GM04503 (cell line): ENCODE measurements at places on chromosomes 11 and 22.

- no peak for DNase-seq
Measured at GRCh38 chr22:24043958-24044357, 32.9 kb downstream of the CABIN1 start.

DNA sequence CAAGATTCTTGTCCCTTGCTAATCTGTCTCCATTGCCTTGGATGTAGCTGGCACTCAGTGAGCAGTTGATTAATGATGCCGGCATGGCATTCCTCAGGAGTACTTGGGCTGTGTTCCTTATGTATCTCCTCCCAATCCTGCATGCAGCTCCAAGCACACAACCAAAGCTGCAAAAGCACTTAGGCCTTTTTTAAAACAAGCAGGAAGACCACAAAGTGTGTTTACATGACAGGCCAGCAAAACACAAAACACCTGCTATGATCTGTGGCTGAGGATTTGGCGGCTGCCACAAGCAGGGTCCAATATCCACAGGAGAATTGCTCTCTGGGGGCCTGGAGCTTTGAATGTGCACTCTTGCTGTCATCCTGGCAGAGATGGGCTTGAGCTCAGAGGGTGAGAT, 8.9 kb downstream of the ABTB2 start:
- DNase-seq, result no peak

- DNase-seq, result no peak
Measured at GRCh38 chr22:42320443-42321416, 50.3 kb upstream of the TCF20 start.

GRCh38 chr11:123052901-123053721, 8.8 kb downstream of the HSPA8 start:
- no peak for DNase-seq

DNA sequence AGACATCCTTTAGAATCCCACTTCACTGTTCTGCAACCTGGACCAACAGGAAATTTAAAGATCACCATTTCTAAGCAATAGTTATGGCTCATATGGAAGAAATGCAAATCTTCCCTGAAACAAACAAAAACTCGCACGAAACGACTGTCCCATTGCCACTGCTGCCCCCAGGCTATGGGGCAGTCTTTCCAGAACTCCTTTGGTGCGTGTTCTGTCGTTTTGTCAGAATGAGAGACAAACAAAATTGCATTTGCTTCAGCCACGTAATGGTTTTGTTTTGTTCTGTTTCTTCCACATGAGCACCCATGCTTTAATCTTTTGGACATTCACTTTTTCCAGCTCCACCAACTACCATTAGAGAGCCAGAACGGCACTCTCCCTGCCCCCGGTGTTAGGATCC, 10.8 kb upstream of the FBLN1 start:
- no peak for DNase-seq

DNA sequence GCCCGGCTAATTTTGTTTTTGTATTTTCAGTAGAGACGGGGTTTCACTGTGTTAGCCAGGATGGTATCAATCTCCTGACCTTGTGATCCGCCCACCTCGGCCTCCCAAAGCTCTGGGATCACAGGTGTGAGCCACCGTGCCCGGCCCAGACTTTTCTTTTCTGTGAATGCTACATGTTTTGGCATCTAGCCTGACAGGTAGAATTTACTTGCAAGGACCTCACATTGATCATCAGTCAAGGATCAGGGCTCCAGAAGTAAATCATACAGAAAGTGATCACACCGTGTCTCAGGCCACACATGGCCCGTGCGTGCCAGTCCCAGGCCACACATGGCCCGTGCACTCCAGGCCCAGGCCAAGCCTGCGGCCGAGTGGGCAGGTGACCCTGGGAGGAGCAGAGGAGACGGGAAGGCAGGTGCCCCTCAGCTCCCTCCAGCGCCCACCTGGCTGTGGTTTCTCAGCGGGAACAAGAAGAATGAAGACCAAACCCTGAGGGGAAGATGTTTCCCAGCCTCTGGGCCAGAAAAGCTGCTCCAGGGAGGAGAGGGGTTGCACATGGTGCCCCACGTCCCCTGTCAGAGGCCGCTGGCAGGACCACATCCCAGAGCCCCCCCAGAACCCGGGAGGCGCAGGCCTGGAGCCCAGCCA, 76.2 kb downstream of the BRD1 start:
- DNase-seq, result no peak

DNA sequence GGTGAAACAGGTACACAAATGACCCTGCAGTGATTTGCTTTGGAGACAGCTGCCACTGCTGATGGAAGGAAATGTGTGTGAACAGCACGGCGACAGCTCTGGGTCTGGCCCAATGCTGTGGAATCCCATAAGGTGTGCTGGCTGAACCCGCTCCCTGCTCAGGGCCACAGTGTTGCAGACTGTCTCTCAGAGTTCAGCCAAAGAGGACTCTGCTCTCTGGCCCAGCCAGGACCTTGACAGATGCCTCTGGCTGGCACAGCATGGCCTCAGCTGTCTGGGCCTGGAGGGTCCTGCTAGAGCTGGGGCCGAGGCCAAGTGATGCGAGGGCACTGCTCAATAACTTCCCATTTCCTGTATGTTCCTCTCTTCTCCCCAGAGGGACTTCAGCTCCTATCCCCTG, 5.3 kb upstream of the ABCC8 start:
- DNase-seq, result no peak

GRCh38 chr11:117239295-117239694, 6.8 kb downstream of the RNF214 start:
- peak; percentile 97 for DNase-seq

DNA sequence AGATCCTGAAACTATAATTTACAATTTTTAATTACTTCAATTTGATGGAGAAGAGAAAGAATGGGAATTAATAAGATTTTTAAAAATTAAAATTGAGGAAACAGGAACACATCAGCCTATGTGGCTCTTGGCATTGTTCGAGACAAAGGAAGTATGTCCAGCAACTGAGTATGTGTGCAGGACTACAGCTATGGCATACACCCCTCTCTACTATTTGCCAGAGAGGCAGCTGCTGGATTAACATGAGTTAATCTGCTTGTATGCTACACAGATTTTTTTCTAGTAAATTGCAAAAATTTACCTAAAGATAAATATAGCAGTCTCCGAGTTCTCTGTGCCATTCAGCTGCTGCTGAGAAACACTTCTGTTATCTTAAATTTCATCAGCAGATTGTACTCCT, 70.6 kb downstream of the PHF21A start:
- no peak for DNase-seq

GRCh38 chr11:59365232-59366018, 6.7 kb downstream of the OR5AN1 start:
- no peak for DNase-seq

DNA sequence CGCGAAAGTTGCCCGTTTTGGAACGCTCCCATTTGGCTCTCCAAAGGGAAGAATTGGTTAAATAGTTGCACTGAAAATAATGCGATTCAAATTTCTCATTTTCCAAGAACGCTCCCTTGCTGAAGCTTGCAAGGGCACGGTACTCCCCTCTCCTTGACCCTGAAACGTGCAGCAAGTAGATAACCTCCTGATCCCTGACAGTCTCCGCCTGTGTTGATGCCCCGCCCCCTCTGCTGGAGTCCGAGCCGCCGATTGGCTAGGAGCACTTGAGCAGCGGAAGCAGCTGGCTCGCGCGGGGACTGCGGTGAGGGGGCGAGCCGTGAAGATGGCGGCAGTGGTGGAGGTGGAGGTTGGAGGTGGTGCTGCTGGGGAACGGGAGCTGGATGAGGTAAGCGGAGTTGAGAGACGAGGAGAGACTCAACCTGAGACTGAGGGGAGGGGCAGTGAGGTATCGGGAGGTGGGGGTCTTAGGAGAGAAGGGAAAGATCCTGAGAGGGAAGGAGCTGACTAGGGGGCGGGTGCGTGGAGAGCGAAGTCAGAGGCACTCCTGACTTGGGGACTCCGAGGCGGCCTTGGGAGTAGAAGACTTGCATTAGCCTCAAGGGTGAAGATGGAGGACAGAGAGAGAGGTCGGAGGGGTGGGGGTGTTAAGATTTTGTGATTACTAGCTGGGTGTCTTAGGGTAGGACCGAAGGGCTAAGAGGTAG, at the start of gene RNF121:
TSS of gene RNF121 (plus strand) at position 310 of the 707 bp plus-strand sequence. CDS start at position 326, 16 bp downstream.
- DNase-seq, result peak; percentile 87

GRCh38 chr22:16847271-16847670, 22.1 kb upstream of the XKR3 start:
- DNase-seq, result no peak

DNA sequence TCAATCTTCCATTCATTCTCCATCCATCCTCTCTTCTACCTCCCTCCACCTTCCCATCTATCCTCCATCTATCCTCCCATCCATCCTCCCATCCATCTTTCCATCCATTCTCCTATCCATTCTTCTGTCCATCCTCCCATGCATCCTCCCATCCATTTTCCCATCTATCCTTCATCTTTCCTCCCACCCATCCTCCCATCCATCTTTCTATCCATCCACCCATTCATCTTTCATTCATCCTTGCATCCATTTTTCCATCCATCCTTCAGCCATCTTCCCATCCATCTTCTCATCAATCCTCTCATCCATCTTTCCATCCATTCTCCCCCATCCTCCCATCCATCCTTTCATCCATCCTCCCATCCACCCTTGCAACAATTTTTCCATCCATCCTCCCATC, 27.5 kb downstream of the IGLL1 start:
- no peak for DNase-seq

GRCh38 chr11:127628458-127628785, 627.9 kb upstream of the KIRREL3 start:
- no peak for DNase-seq

GRCh38 chr11:67277231-67277961, 11.1 kb downstream of the GRK2 start:
- no peak for DNase-seq

GRCh38 chr22:50314455-50315288, 7.2 kb upstream of the PLXNB2 start:
- DNase-seq, result no peak

DNA sequence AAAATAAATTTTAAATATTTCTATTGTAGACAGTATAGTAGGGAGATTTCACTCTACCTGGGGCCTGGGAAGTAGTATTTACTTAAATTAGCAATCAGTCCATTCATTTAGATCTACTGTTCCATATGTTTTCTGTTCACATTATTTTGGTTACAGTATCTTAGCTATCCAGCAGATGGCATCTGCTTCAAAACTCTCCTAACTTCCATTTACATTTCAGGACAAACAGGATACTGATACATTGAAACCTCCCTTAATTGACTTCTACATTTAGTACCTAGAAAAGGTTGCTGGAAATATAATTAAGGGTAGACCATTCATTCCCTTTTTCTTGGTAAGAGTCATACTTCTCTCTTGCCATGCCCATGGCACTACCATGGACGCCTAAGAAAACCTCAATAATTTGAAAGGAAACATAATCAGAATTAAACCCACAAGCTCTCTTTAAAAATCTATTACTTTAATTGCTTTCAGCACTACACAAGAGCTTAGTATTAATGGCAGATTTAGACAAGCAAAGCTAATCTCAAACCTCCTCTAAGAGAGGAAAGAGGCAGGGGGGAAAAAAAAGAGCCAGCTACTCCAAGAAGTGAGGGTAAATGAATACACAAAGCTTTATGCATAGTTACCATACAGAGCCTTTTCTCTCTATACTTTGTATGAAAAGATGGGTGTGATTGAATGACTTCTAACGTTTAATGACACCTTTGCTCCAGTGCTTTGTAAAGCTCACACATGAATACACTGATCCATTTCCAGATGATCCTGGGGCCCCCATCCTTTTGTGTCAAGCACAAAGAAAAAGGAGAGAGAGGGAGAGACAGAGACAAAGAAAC, 131.2 kb upstream of the MTMR2 start:
- DNase-seq, result no peak

GRCh38 chr11:126268361-126268707, 361 bp downstream of the SRPRA start:
- no peak for DNase-seq

DNA sequence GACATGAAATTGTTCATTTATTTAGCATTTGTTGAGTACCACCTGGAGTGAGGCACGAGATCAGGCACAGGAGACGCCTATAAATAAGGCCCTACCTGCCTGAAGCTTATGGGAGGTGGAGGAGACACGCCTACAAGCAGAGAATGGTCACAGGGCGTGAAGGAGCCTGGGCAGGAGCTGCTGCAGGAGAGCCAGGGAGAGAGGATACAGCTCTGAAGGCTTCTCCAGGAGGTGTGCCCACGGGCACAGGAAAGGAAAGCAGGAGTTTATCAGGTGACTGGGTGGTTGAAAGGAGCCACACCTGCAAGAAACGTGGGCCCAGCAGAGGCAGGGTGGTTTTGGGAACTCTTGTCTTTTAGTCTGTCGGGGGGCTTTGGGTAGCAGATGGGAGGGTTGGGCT, 70.3 kb downstream of the BMAL1 start:
- no peak for DNase-seq

DNA sequence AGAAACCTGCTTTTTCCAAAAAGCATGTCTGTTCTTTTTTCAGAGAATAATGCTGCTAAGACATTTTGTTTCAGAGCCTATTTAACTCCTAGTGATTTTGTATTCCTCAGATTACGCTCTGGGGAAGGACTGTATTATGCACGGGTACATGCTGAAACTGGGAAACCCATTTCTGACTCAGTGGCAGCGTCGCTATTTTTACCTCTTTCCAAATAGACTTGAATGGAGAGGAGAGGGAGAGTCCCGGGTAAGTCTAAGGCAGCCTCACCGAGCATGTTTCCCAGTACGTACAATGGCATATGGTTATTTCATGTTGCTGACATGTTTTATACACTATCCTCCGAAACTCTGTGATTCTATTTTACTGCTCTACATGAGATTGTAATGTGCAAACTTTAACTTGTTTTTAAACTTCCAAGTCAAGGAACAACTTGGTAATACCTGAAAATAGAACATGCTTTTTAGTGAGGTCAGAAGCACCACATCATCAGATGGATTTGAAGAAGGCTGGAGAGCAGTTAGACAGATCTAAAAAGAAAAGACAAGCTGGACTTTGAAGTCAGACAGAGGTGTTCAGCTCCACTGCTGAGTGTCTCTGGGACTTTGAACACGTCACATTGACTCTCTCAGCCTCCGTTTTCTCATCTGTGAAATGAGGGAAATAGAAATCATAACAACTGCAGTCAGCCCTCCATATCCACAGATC, 23.7 kb upstream of the MYO18B start:
- DNase-seq, result no peak

DNA sequence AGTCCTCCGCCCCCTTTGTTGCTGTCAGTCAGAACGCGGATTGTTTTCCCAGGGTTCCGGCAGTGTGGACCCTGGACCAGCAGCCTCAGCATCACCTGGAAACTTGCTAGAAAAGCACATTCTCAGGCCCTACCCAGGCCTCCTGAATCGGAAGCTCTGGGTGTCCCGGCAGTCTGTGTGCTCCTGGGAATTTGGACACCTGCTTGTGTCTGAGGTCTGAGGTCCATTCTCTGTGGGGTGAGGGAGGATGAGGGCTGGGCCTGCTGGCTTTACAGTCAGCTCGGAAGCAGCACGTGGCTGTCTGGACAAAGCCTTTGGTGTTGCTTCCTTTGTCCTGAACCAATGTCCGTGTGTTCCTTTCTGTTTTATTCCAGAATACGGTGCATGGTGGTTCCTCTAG, 299.7 kb downstream of the TBC1D22A start:
- no peak for DNase-seq

- DNase-seq, result no peak
Measured at GRCh38 chr11:45026835-45027234, 76.2 kb upstream of the TP53I11 start.

GRCh38 chr11:69074375-69075140, 25.8 kb downstream of the TPCN2 start:
- no peak for DNase-seq
